ENCODE measurements at places on chromosomes 11 and 22.
A peak's percentile ranks its signal among the peaks of the same experiment; 100 is the strongest.

GRCh38 chr11:120334894-120335462, 1.2 kb upstream of the ARHGEF12 start:
- DNase-seq = peak; percentile 52

GRCh38 chr11:76086743-76087635, 119.3 kb downstream of the WNT11 start:
- no peak for DNase-seq

DNA sequence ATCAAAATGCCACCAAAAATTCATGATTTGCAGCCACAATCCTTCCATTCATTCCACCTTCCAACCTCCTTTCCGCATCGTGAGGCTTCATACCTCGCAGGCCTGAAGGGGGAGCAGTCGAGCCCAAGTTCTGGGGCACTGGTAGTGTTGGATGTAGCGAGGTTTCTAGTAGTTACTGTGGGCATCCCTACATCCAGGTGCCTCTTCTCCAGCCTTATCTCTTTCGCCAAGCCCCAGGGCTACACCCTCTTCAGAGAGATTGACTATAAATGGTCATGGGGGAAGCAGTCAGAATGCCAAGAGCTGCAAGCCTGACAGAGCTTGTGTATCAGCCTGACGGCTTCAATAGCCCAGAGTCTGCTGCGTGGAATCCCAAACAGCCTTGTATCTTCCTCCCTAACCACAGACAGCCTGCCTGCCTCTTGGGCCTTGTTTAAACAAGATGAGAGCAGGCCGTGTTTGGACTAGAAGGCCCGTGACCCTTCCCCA, 28.9 kb downstream of the CLMP start:
- DNase-seq = no peak

DNA sequence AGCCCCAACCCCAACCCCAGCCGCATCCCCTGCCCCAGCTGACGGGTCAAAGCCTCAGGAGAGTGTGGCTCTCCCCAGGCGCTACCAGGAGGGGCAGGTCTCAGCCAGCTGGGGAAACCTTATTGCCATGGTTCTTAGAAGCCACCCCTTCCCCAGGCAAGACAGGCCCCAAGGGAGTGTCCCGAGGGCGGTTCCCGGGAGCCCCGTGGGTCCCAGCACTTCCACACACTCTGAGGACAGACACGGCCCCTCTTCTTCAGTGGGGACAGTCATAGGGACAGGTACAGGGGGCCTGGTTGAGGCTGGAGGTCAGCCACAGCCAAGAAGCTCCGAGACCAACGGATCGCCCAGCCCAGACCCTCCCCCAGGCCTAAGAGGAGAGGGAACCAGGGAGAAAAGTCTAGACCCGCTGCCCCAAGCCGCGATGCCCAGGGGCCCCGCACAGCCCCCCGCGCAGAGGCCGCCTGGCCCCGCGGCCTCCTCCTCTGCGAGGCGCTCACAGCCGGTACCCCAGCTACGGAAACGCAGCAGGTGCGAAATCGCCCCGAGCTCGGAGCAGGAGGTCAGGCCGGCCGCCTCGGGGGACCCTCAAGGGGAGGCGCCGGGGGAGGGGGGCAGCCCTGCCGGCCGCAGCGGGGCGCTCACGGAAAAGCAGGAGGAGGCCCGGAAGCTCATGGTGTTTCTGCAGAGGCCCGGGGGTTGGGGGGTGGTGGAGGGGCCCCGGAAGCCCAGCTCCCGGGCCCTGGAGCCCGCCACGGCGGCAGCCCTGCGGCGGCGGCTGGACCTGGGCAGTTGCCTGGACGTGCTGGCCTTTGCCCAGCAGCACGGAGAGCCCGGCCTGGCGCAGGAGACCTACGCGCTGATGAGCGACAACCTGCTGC, 2.6 kb downstream of the KLHDC7B start:
- DNase-seq = no peak

- no peak for DNase-seq
These were observed 20.6 kb upstream of the MS4A7 start for GRCh38 chr11:60357771-60358170.

GRCh38 chr11:69644071-69644961, 3.4 kb downstream of the CCND1 start:
- DNase-seq = peak; percentile 32

DNA sequence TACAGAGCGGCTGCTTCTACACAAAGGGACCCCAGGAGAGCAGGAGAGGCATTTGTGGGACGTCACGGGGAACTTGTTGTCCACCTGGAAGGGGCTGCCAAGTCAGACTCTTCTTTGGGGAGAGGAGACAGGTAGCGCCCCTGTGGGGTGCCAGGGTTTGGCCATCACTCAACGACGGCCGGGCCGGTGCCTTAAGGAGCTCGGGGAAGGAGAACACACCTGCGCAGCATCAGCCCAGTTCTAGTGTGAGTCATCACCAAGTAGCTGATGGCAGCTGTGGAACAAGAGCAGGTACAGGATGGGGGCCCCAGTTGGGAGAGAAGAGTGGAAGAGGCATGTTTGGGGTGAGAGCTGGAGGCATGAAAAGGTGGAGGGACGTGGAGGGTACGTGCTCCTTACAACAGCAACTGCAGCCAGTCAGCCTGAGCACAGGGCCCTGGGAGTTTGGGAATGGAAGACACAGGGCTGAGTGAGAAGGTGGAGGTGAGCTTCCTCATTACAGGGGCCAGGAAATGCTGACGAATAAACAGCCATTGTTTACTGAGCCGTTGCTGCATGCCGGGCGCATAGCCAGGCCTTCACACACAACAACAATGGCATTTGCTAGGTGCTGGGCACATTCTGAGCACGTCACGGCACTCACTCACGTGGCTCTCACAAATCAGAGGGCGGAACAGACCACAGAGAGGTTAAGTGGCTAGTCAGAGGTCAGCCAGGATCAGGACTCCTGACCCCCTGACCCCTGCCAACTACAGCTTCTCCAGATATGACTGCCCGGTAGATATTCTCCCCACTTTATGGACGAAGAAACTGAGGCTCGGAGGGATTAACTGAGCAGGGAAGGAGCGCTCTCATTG, 29.1 kb upstream of the TP53I11 start:
- DNase-seq = peak; percentile 81

DNA sequence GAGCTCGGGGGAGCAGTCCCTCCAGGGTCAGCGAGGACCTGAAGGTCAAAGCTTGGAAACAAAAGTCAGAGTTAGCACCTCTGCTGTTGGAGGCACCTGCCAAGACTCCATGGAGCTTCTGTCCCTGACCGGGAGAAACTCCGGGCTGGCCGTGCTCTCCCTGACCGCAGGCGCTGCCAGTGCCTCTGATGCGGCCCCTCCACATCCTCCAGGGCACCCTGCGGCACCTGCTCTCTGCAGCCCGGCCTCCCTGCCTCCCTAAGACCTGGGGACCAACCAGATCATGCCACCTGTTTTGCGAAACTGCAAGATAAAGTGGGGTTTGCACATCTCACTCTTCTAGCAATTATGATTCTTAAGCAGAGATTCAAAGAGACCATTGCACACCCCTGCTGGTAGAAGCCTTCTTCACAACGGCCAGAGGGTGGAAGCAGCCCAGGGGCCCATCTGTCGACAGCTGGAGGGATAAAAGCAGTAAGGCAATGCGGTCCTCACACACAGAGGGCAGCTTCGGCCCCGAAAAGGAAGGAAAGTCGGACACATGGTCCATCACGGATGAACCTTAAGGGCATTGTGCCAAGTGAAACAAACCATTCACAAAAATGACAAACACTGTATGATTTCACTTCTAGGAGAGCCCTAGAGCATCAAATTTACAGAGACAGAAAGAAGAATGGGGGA, 477.1 kb downstream of the BRD1 start:
- DNase-seq = no peak

DNA sequence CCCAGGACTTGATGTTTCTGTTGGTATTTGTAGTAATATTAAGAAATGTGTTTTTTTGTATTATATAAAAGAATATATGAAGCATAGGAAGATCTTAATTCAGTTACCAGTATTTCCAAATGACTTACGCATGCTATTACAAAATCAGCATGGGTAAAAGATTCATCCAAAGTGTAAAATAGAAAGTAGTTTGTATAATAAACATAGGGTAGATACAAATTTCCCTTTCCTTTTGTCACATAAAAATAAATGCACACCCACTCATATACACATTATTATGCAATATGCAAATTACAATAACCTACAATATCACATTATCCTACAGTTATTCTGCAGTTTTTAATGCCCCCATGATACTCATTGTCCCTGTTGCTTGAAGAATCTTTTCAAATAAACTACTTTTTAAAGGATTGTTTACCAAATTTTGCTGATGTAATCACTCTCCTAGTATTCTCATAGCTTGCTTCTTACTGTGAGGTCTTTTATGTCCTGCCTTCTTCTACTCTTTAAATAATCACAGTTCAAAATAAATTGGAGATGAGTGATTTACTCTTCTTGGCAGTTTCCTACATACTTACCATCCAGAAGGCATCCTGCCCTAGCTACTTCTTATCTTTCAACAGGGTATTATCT, 244.0 kb downstream of the CASP12 start:
- no peak for DNase-seq

DNA sequence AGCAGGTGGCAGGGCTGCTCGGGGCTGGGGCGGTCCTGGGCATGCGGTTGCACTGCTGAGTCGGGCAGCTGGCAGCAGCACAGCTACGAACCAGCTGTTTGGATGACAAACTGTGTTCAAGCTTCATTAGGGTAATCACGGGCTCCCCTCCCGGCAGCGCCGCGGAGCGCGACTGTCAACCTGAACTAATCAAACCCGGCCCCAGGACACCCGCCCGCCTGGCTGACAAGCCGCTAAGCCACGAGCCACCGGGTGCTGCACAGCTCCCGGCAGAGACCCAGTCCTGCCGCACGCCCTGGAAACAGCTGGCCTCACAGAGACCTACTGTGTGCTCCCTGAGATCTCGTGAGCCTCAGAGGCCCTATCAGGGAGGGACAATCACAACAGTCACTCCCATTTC, 60.6 kb upstream of the TCF20 start:
- peak; percentile 24 for DNase-seq

GRCh38 chr11:1293619-1294015, 15.8 kb downstream of the TOLLIP start:
- no peak for DNase-seq

DNA sequence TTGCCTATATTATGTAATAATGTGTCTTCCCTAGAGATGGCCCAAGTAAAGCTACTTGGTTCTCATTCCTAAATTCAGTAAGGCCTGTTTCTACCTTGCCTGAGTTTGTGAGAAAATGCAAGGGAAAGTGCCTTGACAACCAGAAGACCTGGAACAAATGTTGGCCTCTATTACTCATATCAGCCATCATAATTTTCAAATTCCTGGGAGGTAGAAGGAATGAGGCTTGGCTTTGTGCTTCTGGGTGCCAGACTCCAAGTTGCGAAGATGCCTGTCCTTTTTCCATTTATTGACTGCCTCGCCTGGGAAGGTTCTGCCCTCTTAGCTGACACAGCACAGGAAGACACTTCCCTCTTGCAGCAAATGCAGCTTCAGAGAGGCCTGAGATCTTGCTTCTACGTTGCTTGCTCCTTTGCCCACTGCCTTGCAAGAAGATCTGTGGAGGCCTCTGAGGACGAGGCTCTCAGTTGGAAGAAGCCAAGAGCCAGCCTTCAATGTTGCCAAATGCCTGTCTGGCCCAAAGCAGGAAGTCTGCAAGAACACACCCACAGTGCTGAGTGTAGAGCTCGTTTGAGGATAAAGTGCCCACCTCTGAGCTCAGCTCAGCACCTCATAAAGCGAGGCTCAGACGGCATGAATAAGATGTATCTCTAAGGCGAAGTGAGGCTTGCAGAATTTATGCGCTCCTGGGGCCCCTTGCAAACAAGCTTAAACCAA, 120.1 kb downstream of the GALNT18 start:
- DNase-seq = no peak

Measured in NCI-H1092 (cell line).